ENCODE measurements at places on chromosomes 11 and 22.

- DNase-seq: no peak
Observed at GRCh38 chr11:108852701-108853100, 187.8 kb downstream of the DDX10 start.

DNA sequence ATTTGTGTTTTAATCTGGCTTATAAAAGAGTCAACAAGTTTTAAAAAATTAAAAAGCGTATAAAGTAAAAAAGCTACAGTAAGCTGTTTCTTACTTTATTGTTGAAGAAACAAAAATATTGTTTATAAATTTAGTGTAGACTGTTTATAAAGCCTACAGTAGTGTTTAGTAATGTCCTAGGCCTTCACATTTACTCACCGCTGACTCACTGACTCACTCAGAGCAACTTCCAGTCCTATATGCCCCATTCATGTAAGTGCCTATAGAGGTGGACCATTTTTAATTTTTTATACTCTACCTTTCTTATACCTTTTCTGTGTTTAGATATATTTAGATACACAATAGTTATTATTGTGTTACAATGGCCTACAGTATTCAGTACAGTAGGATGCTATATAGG lies 12.2 kb downstream of the MPPED2 start:
- no peak for DNase-seq

GRCh38 chr11:66701432-66702240 lies 23.9 kb upstream of the RBM4B start:
- DNase-seq: no peak

- no peak for DNase-seq
Observed at GRCh38 chr11:71387784-71388636, 60.2 kb downstream of the DHCR7 start.

DNA sequence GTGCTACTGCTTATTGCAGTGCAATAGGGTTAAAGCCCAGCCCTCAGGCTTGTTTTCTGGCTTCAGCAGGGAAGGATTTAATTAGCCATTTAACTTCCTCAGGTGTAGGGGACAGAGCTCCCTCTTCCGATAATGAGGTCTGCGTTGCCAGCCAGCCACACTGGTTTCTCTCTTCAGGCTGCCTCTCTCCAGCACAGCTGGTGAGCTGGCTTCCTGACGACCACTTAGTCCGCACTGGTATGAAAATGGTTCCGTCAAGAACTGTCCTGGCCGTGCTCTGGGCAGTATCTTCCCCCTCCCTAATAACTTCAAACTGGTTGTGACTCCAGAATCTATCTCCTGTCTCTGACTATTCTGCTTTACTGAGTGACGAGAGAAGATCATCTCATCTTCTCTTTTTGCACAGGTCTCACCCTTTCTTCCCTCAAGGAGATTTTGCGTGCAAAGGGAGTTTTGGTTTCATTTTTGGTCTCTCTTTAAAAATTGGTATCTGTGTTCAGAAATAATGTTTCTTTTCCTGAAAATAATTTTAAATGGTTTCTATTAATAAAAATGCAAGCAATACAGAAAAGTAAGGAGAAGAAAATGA lies 49.2 kb downstream of the CNTN5 start:
- no peak for DNase-seq

DNA sequence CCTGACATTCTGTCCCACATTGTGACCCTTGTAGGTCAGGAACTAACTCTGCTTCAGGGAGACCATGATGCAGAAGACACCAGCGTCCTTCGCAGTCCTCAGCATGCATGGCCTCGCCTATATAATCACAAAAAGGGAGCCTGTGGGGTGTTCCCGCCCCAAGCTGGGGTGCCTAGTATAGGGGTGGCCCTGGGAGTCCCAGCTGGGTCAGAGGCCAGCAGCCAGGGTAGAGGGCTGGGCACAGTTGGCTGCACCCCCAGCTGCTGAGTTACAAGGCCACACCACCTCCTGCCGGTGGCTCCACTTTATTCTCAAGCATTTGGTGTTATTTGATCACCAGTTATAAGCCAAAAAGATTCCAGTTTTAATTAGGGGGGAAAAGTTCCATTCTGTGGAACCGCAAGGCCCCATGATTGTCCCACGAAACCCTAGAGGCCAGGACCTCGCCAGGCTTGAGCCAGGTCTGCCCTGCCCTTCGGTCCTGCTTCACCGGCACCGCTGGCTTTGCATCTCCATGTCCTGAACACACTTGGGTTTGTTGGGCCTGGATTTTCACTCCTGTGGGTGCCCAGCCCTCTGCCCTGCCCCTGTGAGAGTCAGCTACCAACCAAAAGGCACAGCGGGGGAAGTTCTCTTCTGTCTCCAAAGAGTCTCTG lies 15.0 kb upstream of the GNB1L start:
- no peak for DNase-seq

GRCh38 chr22:17748555-17749353 lies 25.5 kb downstream of the BID start:
- no peak for DNase-seq

DNA sequence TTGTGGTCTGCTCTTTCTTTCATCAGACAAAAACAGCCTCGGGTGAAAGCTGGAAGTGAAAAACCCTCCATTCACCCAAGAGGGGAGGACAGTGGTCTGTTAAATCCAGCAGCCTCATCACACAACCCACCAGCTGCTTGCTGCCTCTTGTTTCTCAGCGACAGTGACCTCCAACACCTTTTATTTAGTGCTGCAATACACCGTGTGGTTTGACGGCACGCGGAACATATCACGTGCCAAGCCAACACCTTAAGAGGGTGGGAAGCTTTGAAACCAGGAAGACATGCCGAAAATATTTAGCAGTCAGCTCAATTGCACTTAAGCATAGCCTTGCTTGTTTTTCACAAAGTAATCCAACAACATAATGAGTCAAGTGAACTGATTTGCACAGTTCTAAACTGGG lies 39.8 kb upstream of the POGLUT3 start:
- no peak for DNase-seq

DNA sequence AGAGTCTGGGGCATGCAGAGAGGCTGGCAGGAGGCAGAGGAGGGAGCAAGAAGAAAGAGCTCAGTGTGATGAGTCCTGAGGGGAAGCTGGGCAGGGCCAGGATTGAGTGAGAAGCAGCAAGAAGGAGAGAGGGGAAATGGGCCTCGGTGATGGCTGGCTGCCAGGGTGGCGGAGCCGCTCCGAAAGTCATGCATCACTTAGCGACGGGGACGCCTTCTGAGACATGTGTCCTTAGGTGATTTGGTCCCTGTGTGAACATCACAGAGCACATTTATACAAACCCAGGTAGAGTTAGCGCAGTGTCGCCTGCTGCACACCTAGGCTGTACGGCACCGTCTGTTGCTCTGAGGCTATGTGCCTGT lies 15.1 kb downstream of the TBC1D22A start:
- peak; percentile 57 for DNase-seq

DNA sequence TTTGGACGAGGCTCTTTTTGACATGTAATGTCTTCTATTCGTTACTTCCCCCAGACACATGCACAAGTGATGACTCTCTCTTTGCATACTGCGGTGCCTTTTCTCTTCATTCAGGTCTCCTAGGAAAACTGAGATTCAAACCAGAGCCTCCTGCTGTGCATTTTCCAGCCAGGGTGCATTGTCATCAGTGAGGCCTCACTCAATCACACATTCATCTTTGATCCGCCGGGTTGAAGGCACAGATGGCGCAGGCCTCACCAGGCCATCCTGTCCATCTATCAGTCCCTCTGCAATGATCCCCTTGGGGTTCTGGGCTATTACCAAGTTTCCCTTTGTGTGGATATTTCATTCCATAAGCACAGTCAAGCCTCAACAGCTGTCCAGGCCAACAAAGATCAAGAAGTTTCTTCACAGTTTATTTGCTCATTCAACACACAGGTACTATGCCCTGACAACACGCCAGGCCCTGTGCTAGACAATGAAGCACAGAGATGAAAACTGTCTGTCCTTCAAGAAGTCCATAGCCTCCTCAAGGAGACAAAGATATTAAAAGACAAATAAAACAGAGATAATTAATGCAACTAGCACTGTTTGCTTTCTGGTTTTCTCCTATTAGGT lies 107.8 kb downstream of the LARGE1 start:
- DNase-seq: no peak

GRCh38 chr22:40026641-40027040 lies 31.9 kb downstream of the FAM83F start:
- DNase-seq: no peak

GRCh38 chr11:59141673-59142460 lies 789 bp upstream of the FAM111A start:
- DNase-seq: no peak

GRCh38 chr11:113952070-113952469 lies 22.8 kb upstream of the HTR3A start:
- DNase-seq: peak; percentile 32

GRCh38 chr11:1317993-1318392 lies 8.6 kb upstream of the TOLLIP start:
- no peak for DNase-seq

- DNase-seq: no peak
Observed at GRCh38 chr22:43895986-43896645, 4.3 kb upstream of the PNPLA5 start.

DNA sequence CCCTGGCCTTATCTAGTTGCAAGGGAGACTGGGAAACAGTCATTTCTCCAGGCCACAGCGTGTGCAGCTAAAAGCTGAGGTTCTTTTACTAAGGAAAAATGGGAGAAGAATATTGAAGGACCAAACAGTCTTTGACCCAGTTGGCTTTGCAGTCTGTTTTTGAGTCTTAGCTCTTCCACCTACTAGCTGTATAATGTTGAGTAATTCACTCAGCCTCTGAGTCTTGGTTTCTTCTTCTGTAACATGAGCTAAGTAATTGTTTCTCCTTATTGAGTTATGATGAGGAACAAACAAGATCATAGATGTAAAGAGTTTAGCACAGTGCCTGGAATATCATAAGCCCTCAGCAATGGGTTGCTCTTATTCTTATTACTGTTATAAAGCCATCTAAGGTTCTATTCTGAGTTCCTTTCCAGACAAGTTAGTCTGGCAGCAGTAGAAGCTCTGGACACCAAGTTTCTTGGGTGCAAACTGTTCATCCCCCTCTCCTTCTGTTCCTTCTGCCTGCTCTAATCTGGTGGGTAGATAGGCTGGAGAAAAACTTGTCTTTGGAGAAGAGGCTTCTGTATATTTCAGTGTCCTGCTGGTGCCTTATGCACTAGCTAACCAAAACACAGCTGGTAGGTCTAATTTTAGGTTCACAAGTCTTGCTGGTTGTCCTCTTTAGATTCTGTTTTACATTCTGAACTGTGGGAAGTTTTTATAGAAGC lies 13.5 kb downstream of the TRIM44 start:
- DNase-seq: peak; percentile 34

- no peak for DNase-seq
Observed at GRCh38 chr11:59138643-59139042, 4.0 kb upstream of the FAM111A start.

GRCh38 chr11:109968781-109969180 lies 124.4 kb upstream of the ZC3H12C start:
- no peak for DNase-seq

- peak; percentile 83 for DNase-seq
Observed at GRCh38 chr11:60913793-60914632, at the start of gene TMEM109. TSS of gene TMEM109 (plus strand) at chr11:60914158. CDS start at chr11:60919694, 5,536 bp downstream.

- no peak for DNase-seq
Observed at GRCh38 chr11:90629229-90629806, 406.5 kb upstream of the CHORDC1 start.

DNA sequence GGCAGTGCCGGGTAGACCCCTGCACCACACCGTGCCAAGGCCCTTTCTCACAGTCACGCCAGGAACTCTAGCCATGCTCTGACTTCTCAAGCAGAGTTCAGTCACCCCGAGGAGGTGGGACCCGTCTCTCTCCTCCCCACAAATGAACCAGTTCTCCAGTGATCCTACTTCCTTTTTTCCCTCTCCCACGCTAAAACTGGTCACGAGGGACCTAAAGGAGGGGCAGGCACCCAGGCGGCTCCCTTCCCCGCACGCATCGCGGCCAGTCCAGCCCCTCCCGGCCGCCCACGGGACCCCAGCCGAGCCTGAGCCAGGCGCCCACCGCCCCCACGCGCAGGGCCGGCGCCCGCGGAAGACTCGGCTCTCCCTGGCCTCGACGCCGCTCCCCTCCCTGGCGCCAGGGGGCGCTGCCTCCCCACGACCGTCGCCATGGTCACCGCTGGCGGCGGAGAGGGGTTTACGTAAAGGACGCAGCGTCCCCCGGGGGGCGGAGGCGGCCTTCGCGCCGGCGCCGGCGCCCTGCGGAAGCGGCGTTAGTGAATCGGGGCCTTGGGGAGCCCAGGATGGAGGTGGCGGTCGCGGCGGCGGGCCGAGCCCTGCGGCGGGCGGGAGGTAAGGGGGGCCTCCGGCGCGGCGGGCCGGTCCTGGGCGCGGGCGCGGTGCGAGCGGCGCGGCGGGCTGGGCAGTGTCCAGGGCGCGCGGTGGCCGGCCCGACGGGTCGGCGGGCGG lies at the start of gene DAGLA:
Gene DAGLA (plus strand): TSS at position 499 of the 729 bp plus-strand sequence. CDS start 39,765 bp downstream, outside the sequence.
- DNase-seq: peak; percentile 97

- DNase-seq: no peak
Observed at GRCh38 chr22:25709758-25710157, 32.2 kb upstream of the MYO18B start.

- DNase-seq: no peak
Observed at GRCh38 chr11:119335655-119336543, 1.6 kb downstream of the RNF26 start.

DNA sequence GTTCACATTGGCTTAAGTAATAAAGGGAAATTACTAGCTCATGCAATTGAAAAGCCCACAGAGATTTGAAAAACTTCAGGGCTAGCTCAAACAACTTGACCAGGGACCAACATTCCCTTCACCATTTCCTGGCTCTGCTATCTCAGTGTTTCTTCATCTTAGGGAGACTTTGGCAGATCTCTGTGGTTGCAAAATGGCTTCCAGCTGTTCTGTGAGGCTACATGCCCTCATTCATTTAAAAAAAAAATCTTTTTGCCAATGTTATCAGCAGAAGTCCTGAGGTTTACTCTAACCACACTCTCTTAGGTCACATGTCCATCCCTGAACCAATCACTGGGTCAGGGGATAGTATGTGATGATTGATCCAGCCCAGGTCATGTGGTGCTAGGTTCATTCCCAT lies 13.9 kb upstream of the RASSF10 start:
- DNase-seq: no peak

GRCh38 chr11:35714882-35715627 lies 52.5 kb downstream of the TRIM44 start:
- DNase-seq: no peak

DNA sequence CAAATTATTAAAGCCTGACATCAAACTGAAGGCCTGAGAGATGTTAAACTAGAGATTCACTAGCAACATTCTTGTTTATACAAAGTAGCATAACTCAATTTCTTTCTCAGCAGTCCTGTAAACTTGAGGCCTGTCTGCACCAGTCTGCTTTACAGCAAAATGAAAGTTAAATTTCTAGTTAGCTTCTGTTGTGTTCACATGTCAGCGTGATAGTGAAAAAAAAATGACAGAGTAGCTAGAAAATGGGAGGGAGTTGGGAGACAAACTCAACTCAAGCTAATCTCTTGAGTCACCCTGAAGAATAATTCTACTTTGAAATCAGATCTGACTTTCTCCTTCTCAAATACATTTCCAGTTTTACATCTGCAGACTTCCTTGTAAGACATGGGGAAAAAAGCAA lies 6.5 kb downstream of the RBFOX2 start:
- DNase-seq: no peak

GRCh38 chr22:46514592-46515207 lies 22.7 kb downstream of the CELSR1 start:
- DNase-seq: no peak

Measured in inflammatory macrophage treated with lipopolysaccharide for 1 hour (primary cell).